ENCODE measurements at places on chromosomes 12 and 14. TPM values are rescaled to one million over a fixed set of nuclear protein-coding genes. Genes with fewer than 3 reads are reported as not detected.
A peak's percentile ranks its signal among the peaks of the same experiment; 100 is the strongest.

DNA sequence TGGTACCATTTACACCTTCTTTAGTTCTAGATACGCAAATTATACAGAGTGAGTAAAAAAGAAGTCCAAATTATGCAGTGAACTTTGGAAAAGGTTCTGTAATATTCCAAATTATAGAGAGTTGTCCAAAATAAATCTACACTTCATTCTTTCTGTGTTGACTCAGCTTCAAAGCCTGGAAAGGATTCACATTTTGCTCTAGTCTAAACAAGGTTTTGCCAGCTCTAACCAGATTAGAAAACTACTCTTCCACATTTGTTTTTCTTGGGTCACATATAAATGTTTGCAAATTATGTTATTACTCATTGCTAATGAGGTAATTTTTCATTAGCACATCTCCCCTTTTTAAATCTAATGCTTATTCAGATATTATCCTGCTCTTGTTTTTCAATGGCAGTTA lies 1562.4 kb upstream of the SEL1L start:
- no peak overlapping the region for H3K27ac ChIP-seq
- no peaks in the 10 kb centered on the region for H3K27me3 ChIP-seq
- peaks cover 9% of the 10 kb centered on the region for H3K4me1 ChIP-seq
- H3K36me3 ChIP-seq = no peaks in the 10 kb centered on the region
- no peak for DNase-seq
- peak overlapping the region; percentile 17 for H3K4me3 ChIP-seq

The MRPL42 gene
- total RNA-seq = 71.2 TPM

GRCh38 chr12:49461221-49461620 lies 77.6 kb upstream of the KCNH3 start:
- H3K4me1 ChIP-seq = no peaks in the 10 kb centered on the region
- DNase-seq = no peak
- no peak overlapping the region for H3K4me3 ChIP-seq
- no peak overlapping the region for H3K27ac ChIP-seq
- H3K36me3 ChIP-seq = no peaks in the 10 kb centered on the region
- H3K27me3 ChIP-seq = no peaks in the 10 kb centered on the region

GRCh38 chr14:90522571-90523191 lies 125.9 kb downstream of the CALM1 start:
- H3K4me1 ChIP-seq = peaks cover 52% of the 10 kb centered on the region
- no peaks in the 10 kb centered on the region for H3K27me3 ChIP-seq
- H3K4me3 ChIP-seq = peak overlapping the region; percentile 22
- H3K27ac ChIP-seq = peak overlapping the region; percentile 93

The RNFT2 gene
- 1.1 TPM for total RNA-seq

DNA sequence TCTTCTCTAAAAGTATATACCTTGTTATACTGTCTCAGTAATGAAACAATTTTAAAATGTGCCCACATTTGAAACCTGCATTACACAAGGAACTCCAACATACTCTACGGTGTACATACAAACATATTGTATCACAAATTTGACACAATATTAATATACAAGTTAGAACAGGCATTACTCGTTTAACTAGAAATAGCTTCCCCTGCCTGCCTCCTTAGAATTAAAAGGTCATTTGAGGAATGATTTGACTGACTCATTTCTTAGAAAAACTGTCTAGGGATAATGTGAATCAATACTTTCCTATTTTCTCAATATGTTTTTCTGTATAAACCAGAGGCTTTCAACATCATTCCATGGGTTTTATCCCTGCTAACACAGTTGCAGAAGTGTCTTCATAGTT lies 73.7 kb downstream of the STON2 start:
- no peaks in the 10 kb centered on the region for H3K4me1 ChIP-seq
- no peaks in the 10 kb centered on the region for H3K27me3 ChIP-seq
- no peaks in the 10 kb centered on the region for H3K36me3 ChIP-seq
- H3K4me3 ChIP-seq = no peak overlapping the region

- peaks cover 16% of the 10 kb centered on the region for H3K36me3 ChIP-seq
- no peaks in the 10 kb centered on the region for H3K27me3 ChIP-seq
- H3K27ac ChIP-seq = no peak overlapping the region
Measured at GRCh38 chr14:89158701-89159100, 258.3 kb downstream of the FOXN3 start.

The SLC25A47 gene
- not detected for total RNA-seq

DNA sequence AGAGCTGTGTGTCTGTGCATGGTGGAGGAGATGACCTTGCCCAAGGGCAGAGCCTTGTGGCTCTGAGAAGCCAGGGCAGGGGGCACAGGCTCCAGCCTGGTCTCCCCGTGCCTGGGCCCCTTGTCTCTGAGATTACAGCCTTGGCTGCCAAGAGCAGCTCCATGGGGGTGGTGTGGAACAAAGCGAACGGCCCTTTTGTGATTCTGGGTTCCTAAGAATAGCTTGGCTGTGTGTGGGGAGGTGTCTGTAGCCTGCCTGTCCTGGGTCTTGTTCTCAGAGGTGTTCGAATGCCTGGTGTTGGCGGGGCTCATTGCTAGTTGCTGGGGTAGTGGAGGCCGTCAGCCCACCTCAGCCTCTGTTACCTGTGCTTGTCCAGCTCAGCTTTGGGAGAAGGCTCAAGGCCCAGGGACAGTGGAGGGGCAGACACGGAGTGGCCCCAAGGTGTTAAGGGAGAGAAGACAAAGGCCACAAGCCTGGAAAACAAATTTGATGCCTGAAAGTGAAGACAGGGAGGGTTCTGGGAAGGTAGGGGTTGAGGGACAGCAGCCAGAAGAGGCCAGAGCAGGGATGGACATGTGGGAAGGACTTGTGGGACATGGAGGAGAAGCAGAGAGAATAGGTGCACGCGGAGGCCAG lies 7.4 kb upstream of the MYH7 start:
- no peaks in the 10 kb centered on the region for H3K36me3 ChIP-seq
- no peaks in the 10 kb centered on the region for H3K27me3 ChIP-seq
- no peak overlapping the region for H3K27ac ChIP-seq
- H3K4me1 ChIP-seq = no peaks in the 10 kb centered on the region

Data from thoracic aorta (tissue), 2 donors.